Inflammatory macrophage treated with lipopolysaccharide for 1 hour (primary cell): ENCODE measurements at places on chromosomes 2 and 18.

DNA sequence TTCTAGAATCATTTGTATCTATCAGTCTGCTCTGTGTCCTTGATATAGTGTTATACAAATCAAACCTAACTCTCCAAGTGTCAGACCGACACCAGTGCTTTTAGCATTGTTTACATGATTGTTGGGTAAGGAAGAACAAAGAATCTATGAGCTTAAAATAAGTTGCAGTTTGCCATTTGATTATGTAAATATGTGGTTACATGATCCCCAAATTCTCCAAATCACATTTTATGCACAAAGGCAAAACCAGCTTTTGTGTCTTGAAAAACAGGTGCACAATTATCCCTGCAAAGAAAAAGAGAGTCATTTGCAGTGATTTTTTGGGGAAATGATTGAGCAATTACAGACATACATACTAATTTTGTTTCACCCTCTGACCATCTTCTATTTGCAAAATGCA lies 652.6 kb upstream of the CHAC2 start:
- no peak for DNase-seq

- no peak for DNase-seq
These were observed 134.5 kb downstream of the LRRTM1 start for GRCh38 chr2:80169811-80170594.

DNA sequence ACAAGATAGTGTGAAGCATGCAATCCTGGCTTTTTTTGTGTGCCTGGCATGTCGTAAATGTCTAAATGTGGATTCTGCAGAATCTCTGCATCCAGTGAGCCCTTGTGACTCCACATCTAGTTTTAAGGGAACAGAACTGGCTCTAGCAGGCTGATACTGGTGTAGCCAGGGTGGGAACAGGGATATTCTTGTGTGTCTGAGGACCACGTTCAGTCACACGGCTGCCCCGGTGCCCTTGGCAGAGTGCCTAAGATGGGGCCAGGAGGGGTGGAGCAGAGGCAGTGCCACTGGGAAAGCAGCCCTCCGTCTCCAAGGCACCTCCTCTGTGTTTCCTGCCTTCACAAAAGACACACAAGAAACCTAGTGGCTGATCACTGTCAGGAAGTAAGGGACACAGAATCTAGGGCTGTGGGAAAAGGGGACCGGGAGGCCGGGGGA lies 91.5 kb upstream of the PARD3B start:
- no peak for DNase-seq

GRCh38 chr2:224024270-224024669 lies 14.8 kb downstream of the SERPINE2 start:
- no peak for DNase-seq

DNA sequence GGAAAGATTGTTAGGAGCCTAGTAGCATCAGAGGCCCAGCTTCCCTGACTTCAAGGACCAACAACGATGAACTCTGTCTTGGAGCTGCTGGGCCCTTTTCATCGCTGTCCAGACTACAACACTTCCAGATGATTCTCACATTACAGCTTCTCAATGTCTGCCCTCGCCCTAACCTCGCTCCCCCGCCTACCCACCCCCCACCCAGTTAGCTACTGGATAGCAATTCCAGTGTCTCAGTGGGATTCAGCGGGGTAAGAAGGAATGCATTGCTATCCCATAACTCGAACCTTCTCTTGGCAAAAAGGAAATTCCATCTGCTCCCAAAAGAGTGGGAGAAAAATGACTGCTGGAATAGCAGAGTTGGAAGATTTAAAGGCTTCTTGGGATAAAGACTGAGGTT lies 65.0 kb downstream of the RPL37A start:
- DNase-seq, result no peak

DNA sequence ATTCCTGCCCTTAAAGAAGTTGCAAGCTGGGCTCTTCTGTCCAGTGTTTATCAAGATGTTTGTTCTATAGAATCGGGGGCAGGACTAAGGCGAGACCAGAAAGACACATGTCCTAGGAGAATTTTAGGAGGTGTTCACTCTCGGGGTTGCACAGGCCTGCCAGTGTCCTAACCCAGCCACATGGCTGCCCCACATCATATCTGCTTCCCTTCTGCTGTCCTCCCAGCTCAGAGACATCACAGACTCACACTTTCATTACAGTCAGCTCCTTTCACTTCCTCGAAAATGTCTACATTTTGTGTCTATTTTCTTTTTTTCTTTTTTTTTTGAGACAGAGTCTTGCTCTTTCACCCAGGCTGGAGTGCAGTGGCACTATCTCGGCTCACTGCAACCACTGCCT lies 10.7 kb upstream of the MRO start:
- peak; percentile 50 for DNase-seq

GRCh38 chr18:80193701-80194100 lies 53.6 kb downstream of the PARD6G start:
- no peak for DNase-seq
